Activated T-helper 2 cell treated with anti-CD3 and anti-CD28 coated beads, Interferon-gamma antibody, Interleukin-2, Interleukin-4, amounts not matched to agents 10 μg/mL and 5 μg/mL and 100 μg/mL, durations not matched to agents 14 hours and 24 hours and 36 hours (primary cell): ENCODE measurements at places on chromosomes 6 and 20. TPM values are rescaled to one million over a fixed set of nuclear protein-coding genes. Genes with fewer than 3 reads are reported as not detected.

GRCh38 chr20:50893620-50894019 lies 37.6 kb downstream of the ADNP start:
- no peak for DNase-seq

GRCh38 chr20:62002882-62003480 lies 62.7 kb downstream of the TAF4 start:
- DNase-seq = no peak

The TCF21 gene
- total RNA-seq = not detected in 2 replicates

DNA sequence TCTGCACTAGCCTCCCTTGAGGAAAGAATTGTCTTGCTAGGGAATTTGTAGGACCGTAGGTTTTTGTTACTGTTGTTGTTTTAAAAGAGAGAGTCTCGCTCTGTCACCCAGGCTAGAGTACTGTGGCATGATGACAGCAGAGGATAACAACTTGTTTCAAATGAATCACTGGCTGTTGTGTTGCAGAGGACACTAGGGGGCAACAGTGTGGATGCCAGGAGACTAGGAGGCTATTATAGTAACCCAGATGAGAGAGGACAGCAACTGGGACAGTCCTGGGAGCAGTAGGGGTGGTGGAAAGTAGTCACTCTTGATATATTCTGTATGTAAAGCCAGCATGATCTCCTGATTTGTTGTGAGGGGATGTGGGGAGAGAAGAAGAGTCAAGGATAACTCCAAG lies 41.8 kb upstream of the LAMA4 start:
- DNase-seq = no peak

DNA sequence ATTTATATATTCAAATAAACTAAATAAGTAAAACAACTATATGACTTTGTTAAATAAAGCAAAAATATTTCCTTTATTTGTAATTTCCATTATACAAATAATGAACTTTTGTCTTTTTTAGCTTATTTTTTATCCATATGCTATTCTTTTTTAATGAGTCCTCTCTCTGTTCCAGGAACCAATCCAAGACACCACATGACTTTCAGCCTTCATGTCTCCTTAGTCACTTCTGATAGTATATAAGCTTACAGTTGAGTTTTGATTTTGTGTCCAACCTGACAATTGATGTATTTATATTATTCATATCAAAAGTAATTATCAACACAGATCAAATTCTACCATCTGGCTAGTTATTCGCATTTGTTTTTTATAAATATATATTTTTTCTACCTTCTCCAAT lies 582.3 kb upstream of the GJE1 start:
- DNase-seq = no peak

The LAMP5 gene
- total RNA-seq = not detected in 2 replicates

- no peak for DNase-seq
These were observed 53.3 kb downstream of the CHMP4B start for GRCh38 chr20:33864324-33864963.

The DNAH8 gene
- total RNA-seq = 0.05 TPM in 1 of 2 replicates, not detected in the other

The WASF1 gene
- total RNA-seq = 2.3 TPM in 2 replicates

GRCh38 chr6:109477725-109478124 lies 5.3 kb downstream of the ZBTB24 start:
- no peak for DNase-seq

- DNase-seq = no peak
These were observed 8.5 kb downstream of the TRMT11 start for GRCh38 chr6:125994670-125995488.

GRCh38 chr6:154445417-154445816 lies 65.1 kb downstream of the CNKSR3 start:
- no peak for DNase-seq

The RBL1 gene
- total RNA-seq = 45.7 and 49.1 TPM in 2 replicates

The TCFL5 gene
- 5.7 and 7.1 TPM in 2 replicates for total RNA-seq

DNA sequence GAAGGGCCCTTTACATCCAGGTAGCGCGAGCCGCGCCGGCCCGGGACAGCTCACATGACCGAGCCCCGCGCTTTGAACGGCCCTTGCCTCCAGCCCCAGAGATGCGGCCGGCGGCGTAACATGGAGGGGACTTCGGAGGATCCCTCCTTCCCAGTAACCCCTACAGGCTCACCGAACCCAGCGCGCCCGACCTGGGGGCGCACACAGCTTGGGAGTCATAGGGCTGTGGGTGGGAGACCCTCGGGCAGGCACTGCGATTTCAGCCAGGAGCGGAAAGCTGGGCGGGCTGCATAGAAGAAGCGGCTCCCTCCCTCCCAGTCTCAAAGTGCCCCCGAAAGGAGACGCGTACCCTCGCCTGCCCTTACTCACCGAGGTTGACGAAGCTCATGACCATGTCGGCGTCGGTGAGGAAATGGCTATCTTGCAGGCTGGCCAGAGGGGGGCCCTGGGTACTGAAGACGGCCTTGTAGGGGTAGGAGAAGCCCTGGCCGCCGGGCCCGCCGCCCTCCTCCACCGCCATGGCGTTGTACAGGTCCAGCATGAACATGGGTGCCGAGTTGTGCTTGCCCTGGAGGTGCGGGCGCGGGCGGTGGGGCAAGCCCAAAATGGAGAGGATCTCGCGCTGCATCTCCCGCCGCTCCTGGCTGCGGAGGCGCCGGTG lies 975 bp downstream of the BMP7 start:
- no peak for DNase-seq

The KCNQ5 gene
- total RNA-seq = 15.3 and 18.8 TPM in 2 replicates

The GATA5 gene
- total RNA-seq = not detected in 2 replicates

- DNase-seq = no peak
These were observed 643 bp downstream of the SLA2 start for GRCh38 chr20:36645353-36645752.

The MTCH1 gene
- 117 and 119 TPM in 2 replicates for total RNA-seq

- no peak for DNase-seq
These were observed 136.6 kb downstream of the COL9A1 start for GRCh38 chr6:70166088-70166958.

The SLC22A16 gene
- not detected in 2 replicates for total RNA-seq

- DNase-seq = no peak
These were observed 47.3 kb downstream of the RNF217 start for GRCh38 chr6:125009578-125009977.

The RRAGD gene
- 6.3 and 7.2 TPM in 2 replicates for total RNA-seq

GRCh38 chr6:144932621-144933020 lies 647.5 kb downstream of the UTRN start:
- no peak for DNase-seq

The HTR1B gene
- total RNA-seq = not detected in 2 replicates

The HLA-DQB2 gene
- total RNA-seq = 0.25 and 0.30 TPM in 2 replicates

The FAM209A gene
- total RNA-seq = 1.2 and 1.7 TPM in 2 replicates

DNA sequence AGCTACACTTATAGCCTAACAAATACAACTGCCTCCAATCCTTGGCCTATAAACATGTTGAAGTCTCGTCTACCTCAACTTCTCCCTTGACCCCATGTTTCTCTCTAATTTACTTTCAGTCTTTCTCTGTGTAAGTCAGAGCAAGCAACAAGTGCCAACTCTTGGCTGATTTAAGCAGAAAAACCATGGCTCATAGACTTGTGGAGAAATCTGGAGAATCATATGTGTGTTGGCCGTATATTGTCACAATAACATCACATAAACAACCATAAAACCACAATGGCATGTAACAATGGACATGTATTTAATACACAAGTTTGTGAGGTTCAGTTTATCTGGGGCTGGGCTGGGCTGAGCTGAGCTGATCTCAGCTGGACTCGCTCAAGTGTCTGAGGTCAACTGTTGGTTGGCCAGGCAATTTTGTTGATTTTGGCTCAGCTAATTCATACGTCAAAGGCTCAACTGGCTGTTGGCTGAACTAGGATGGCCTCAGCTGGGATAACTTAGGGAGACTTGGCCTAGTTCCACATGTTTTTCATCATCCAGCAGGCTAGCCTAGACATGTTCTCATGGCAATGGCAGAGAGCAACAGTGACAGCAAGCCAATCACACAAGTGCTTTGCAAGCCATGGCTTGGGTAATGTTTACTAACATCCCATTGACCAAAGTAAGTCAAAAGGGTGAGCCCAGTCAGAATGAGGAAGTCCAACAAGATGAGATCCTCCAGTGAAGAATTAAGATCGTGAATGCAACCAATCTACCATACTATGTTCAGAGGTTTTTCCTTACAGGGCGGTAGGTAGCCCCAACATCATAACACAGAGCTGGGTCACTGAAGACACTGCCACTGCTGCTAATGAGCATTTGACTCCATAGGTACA lies 12.9 kb upstream of the TBC1D22B start:
- DNase-seq = no peak

The GSTA1 gene
- not detected in 2 replicates for total RNA-seq

- DNase-seq = no peak
These were observed 43.6 kb downstream of the FBXL4 start for GRCh38 chr6:98904096-98904495.

DNA sequence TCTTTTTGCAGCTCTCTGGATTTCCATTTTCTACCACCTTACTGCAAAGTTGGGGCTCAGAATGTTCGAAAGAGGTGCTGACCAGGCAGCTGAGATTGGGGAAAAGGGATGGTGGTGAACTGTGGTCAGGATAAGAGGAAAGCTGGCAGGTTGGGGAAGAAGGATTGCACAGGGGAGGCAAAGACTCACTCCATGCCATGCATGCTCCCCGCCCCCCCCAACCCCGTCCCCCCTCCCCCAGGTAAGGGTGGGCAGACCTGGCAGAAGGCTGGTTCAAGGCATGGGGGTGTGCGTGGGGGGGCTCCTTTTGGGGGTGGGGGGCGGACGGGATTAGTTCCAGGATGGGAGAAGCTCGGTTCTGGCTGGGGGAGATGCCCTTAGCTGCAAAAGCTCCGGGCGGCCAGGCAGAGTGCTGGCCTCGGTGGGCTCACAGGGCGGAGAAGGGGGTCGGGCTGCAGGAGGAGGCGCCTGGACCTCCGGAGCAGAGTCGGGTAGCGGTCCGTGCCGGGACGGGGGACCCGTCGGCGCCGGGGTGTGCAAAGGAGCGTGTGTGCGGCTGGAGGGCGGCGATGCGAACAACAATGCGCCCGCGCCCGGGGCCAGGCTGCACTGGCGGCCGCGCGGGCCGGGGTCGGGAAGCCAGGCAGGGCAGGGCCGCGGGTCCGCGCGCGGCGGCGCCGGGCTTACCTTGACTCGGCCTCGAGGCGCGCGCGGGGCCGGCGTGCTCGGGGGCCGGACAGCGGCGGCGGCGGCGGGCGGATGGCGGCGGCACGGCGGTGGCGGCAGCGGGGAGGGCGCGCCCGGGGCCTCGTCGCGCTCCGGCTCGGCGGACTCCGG lies 880 bp downstream of the ADNP start:
- peak; percentile 24 for DNase-seq

DNA sequence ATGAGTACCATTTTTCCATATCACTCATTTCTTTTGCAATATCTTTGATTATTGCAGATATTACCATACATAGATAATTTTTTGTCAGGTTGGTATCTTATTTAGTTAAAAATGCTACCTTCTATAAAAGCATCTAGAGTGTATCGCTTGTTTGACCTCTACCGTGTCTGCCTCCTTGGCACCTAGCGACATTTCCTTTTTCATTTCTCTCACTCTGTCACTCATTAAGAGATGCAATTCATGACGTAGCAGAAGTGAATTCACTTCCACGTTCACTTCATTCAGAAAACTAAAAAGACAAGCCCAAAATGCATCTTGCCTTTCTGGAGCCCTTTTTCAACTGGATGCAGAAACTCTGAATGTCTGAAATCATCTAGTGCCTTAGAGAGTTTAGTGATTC lies 172.9 kb downstream of the MMS22L start:
- no peak for DNase-seq

DNA sequence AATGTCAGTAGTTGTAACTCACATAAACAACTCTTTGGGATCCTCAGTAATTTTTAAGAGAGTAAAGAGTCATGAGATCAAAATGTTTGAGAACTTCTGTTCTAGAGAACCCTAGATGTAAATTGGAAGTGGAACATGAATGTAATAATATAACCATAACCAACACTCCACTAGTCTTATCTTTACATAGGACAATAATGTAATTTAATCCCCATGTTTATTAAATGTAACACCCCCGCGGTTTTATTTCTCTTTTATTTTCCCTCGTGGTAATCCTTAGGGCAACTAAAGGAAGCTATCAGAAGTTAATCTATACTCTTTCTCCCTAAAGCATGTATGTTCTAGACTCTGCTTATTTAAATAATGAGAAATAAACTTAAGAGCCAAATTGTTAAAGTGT lies 54.4 kb downstream of the ZNF292 start:
- no peak for DNase-seq

- DNase-seq = no peak
These were observed 97.1 kb upstream of the MRPS10 start for GRCh38 chr6:42314571-42315258.

The B3GALT4 gene
- 5.1 and 6.5 TPM in 2 replicates for total RNA-seq

The FLOT1 gene
- 201 and 214 TPM in 2 replicates for total RNA-seq

The PRL gene
- total RNA-seq = not detected in 2 replicates

DNA sequence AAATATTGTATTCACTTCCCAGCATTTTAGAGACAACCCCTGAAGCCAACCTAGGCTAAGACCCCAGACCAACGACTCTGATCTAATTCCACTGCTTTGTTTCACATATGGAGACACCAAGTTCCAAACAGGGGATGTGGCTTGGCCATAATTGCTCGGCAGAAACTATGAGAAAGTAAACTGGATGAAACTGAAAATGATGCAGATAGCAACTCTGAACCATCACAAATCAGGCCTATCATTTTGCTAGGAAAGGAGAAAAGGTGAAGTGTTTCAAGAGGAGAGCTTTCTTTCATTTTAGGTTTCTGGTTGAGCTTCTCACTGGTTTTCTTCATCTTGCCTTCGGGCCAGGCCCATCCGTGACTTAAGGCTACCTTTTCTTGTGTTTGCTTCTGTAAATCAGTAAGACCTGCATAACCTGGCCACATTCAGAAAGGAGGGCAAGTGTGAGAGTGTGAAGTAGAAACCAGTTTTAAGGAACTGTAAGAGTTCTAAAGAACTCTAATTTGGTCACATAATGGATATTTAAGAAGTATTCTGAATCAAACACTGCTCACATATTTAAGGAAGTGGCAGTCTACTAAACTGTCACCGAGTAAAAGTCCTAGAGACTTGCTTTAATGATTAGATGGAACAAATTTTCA lies 105.8 kb downstream of the BACH2 start:
- no peak for DNase-seq

DNA sequence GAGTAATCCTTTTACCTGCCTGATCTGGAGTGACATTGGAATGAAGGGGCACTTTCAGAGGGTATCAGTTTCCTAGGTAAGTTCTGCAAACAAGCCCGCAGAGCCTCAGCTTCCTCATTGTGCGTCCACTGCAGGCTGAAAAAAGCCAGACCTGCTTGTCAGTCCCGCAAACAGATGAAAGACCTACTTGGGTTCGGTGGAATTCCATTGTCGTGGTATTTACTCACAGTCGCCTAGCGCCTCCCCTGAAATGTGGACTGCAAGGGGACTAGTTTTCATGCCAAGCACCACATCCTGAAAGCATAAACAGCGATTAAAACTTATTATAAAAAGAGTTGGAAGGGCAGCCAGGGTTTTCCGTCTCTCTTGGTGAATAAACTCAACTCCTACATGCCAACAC lies 121.5 kb downstream of the PAX1 start:
- no peak for DNase-seq

- no peak for DNase-seq
These were observed 409.6 kb downstream of the MAFB start for GRCh38 chr20:40279390-40279789.
